ENCODE measurements at places on chromosomes 2 and 18.

DNA sequence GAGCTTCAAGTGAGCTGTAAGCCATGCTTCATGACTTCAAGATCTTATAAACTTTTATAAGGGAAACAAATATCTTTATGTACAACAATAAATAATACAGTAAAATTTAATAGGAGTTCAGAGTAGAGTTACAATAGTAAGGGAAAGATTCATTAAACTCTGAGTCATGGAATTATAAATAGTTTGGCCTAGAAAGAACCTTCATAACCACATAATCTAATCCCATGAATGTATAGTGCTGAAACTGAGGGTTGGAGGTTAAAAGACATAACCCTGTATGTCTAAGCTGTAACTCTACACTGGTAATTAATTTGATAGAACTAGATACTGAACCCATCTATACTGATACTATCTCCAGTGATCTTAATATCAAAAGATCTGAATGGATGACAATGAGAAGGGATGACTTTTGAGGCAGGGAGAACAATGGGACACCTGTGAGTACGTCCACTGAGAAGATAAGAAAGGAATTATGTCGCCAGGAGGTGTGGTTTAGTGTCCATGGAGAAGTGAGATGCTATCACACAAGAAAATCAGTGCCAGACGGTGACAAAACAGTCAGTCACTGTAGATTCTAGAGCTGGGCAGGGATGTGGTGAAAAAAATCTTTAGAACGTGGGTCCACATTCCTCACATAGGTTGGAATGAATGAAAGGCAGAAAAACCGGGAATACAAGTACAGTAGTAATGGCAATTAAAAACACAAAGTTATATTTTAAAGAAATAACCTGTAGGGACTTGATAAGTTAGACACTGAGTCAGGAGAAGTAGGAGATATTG lies 1.1 kb downstream of the IL1F10 start:
- DNase-seq, result no peak

GRCh38 chr18:58534535-58535301 lies 94.2 kb downstream of the ALPK2 start:
- no peak for DNase-seq

GRCh38 chr2:218039171-218039570 lies 29.9 kb upstream of the RUFY4 start:
- DNase-seq, result no peak

DNA sequence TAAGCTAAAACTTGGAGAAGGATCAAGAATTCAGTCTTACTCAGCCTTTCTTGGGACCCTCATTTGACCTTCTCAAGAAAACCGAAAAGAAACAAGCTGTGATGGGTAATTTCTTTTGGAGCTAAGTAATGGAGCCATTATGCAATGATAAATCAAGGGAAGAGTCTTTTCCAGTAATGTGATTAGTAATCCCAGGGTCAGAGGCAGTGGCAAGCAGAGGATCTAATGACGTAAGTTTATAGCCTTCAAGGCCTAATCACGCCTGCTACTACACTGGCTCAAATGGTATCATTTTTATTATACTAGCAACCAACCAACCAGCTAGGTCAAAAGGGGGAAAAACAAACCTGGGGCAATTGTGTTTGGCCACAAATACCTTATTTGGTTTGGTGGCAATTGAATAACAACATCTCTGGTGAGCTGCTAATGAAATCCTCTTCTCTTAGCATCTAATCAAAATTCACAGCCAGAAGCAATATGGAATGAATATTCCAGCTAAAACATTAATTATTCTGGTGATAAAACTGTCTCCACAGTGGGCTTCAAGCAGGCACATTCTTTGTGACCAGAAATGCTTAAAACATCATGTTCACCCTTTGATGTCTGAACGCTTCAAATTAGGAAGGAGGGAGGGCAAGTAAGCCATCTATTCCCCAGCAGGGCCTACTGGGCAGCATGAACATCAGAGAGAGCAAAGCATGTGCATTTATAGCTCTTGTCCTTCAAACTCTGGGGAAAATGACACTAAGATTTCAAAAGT lies 114.9 kb upstream of the SULT1C3 start:
- DNase-seq, result no peak

- DNase-seq, result no peak
These were observed 29.9 kb downstream of the GLS start for GRCh38 chr2:190910341-190911136.

DNA sequence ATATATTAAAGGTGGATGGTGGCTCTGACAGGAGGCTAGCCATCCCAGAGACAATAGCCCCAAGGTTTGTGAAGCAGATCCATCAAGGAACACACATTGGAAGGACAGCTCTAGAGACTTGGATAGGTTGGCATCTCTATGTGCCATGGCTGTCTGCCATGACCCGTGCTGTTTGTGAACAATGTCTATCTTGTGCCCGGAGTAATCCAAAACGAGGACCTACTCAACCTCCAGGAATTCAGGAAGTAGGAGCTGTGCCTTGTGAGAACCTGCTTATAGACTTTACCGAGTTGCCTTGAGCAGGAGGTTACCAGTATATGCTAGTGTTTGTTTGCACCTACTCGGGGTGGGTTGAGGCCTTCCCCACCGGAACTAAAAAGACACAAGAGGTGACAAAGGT lies 43.1 kb upstream of the SELENOI start:
- no peak for DNase-seq

DNA sequence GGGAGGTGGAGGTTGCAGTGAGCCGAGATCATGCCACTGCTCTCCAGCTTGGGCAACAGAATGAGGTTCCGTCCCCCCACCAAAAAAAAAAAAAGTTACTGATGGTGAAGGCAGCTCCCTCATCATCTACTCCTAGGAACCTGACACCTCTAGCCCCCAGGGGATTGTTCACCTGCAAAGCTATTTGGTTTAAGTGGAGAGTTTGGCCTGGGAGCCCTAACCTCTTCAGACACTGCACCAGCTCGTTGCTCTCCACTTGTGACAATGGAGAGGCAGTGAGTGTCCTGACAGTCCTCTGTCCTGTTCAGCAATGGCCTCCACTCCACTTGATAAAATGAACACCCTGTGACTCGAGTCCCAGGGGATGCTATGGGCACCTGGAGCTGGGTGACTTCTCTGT lies 43.5 kb downstream of the ATP6V1C2 start:
- DNase-seq, result no peak

GRCh38 chr18:71899183-71899582 lies 645.0 kb downstream of the CBLN2 start:
- no peak for DNase-seq

DNA sequence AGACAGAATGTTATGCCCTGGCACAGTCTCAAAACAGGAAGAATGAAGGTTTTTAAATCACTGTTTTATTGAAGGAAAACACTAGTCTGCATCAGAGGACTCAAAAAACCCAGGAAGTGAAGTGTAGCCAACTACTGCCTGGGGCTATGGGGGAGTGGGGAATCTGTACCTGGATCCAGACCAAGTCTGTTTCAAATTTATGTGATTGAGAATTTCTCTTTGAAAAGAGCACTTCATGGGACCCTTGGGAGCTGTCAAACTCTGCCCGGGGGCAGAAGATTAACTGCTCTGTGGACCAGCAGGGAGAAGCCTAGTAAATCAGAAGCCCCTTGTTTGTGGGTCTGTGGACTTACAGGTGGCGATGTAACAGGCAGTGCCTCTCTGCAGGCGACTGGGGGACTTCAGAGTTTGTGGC lies 45.3 kb upstream of the TANC1 start:
- DNase-seq, result no peak

DNA sequence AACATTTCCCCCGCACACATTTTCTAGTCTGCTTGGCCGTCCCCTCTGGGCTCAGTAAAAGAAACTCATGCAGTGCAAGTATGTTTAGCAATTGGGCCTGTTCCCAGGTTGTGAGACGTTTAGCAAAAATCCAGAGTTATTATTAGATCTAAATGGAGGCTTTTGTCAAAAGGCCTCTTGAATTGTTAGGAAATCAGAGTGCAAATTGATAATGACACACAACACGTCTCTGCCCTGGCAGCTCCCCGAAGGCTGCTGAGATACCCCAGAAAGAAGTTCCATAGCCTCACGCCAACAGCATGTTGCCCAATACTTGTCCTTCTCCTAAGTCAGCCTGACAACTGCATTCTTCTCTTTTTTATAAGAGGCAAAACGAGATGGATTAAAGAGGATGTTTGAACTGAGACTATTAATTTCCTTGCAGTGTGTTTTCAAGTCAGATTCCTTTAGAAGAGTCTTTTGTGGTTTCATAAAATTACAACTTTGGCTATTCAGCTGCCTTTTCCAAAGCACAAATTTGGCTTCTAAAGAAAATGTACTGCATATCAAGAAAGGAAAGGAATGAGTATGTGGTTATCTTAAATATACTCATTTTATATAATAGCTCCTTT lies 202.2 kb downstream of the TRIB2 start:
- DNase-seq, result no peak

DNA sequence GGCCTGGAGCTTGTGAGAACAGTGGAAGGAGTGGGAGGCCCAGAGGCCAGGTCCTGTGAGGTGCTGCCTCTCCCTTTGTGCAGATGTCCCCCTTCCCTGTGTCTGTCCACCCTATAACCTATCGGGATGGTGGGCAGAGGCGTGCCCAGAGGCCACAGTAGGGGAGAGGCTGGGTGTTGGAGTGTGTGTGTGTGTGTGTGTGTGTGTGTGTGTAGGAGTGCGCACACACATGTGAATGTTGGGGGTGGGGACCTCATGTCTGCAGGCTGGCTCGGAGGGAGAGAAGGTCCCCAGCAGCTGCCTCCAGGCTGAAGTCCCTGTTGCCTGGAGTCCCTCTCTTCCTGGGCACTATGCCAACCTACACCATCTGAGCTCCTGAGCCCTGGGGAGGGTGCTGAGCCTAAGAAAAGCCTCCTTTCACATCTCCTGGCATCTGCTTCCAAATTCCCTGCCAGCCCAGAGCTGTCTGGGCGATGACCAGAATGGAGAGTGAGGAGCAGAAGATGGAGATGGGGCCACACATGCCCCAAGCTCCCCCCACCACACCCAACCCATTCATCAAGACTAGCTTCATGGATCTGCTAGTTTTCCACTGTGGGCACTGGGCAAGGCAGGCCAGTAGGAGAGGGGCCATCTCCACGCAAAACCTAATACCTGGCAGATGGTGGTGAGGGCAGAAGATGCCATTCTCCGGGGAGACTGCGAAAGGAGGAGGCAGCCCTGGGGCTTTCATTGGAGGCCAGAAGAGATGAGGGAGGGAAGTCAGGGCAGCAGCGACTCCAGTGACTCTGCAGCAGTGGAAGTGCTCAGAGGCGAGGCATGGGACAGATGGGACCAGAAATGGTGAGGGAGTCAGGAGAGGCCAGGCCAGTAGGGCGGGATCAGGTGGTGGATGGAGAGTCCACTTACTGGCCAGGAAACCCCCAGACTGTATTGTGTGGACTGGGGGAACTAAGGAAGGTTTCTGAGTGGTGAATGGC lies 20.3 kb downstream of the KCNK3 start:
- DNase-seq, result no peak

DNA sequence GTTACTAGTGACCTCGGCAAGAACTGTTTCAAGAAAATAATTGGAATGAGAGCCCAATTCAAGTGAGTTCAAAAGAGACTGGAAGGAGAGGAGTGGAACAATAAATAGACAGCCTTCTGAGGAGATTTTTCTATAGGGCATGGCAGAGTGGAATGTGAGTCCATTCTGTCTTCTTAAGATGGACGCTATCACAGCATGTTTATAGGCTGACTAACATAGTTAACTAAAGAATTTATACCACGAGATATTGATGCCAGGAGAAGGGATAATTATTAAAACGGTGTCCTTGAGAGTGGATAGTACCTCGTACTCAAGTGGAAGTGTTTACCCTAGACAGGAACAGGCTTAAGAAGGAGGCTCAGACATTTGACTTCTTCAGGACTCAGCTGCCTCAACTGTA lies 143.5 kb upstream of the RBBP8 start:
- DNase-seq, result no peak

GRCh38 chr2:237116431-237116830 lies 30.7 kb downstream of the COPS8 start:
- no peak for DNase-seq

- no peak for DNase-seq
These were observed 1921.9 kb upstream of the LRRTM1 start for GRCh38 chr2:82226441-82226840.

DNA sequence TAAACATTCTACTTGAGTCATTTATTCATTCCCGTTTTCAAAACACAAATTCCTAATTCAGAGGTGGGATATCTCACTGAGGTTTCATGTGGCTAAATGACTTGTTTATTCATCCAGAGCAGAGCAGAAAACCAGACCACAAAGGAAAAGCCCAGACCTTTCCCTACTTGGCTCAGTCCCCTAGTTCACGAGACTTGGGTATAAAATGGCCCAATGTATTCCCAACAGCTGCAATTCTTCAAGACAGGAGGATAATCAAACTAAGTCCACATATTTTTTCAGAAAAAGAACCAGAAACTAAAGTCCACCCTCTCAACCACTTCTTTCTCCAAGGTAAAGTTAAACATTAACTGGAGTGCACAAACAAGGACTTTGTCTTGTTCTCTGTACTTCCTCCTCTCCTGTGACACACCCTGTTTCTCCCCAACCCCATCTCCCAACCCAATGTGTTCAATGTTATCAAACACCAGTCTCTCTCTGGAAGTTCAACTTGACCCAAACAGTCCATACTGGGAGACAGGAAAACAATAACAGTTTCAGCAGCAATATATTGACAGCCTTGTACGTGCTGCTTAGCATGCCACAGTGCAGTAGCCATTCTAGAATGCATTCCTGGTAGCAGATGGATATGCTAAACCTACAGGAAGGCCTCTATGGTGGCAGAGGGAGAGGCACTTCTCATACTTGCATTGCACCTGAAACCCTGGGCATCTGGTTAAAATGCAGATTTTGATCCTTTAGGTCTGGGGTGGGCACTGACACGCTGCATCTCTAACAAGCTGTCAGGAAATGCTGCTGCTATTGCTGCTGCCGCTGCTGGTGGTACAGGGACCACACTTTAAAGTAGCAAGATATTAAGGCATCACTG lies 110.7 kb downstream of the INO80D start:
- DNase-seq, result no peak

- DNase-seq, result no peak
These were observed 392.2 kb upstream of the CRIM1 start for GRCh38 chr2:35963357-35963756.

DNA sequence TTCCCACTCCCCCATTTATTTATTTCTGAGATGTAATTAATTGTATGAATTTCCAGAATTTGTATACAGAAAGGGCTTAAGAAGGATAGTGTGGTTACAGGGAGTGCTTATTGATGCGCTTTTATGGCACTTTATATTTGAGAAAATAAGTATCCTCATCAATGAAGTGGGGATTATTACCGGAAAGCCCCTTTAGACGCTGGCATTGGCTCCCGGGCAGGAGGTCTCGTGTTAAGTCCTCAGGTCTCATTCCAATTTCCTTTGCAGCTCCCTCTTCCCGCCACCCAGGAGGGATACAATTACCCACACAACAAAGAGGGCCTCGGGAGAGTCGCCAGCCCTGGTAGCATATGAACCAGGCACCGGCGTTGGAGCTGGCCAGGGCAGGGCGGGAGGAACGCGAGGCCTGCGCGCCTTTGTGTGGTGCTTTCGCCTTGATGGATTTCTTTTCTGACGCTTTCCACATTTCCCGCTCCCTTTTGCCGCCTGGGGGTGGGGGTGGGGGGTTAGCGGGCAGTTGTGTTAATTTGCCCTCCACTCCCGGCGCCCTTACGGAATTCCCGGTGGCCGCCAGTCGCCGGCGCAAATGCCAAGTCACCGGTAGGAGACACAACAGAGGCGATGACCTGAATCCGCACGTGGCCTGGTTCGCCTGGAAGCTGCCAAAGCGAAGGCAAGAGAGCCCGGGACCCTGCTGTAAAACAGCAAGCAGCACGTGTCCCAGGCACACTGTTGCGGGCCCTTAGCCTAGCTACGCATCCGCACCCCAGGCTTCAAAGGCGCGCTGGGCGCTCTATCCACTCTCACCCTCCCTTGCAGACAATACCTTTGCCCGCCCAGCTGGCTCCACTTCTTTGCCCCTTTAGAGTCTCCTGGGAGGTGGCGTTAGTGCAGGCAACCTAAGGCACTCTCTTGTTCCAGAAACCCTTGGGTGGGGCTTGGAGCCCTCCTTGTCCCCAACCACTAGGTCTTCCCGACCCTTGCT lies 3.3 kb downstream of the GAD1 start:
- DNase-seq, result no peak
